ENCODE measurements at places on chromosomes 4 and X.

DNA sequence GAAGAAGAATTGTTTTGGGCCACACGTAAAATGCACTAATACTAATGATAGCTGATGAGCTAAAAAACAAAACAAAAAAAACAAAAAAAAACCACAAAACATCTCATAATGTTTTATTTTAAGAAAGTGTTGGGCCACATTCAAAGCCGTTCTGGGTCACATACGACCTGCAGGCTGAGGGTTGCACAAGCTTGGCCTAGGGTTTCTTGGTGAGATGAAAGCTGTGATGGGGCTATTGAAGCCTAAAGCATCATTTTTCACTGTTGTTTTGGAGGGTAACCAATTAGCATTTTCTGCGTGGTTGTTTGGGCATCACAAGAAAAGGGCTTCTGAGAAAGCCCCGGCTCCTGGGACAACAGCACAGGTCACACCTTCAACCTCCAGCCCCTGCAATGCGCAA is 42.5 kb upstream of the ZNF157 start:
- DNase-seq: no peak

GRCh38 chr4:98446499-98447375 is 185.6 kb downstream of the RAP1GDS1 start:
- DNase-seq: no peak

DNA sequence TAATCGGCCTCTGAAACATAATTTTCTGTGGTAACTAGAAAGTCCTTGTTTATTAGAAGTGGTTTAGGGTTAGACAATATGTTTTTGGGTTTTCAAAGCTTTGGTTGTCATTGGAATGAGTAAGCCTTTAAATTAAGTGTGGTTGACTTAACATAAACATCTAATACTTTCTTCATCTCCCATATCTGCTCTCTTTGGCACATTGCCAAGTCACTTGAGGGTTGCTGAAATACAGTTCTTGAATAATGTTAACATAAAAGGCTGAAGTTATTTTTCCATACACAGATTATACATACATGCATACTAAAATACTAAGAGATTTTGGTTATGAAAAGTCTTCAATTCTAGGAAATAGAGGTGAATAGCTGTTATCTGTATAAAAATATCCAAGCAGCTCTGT is 241.7 kb upstream of the BMP3 start:
- DNase-seq: no peak

- no peak for DNase-seq
Observed at GRCh38 chrX:115333446-115333845, 43.9 kb downstream of the LUZP4 start.

DNA sequence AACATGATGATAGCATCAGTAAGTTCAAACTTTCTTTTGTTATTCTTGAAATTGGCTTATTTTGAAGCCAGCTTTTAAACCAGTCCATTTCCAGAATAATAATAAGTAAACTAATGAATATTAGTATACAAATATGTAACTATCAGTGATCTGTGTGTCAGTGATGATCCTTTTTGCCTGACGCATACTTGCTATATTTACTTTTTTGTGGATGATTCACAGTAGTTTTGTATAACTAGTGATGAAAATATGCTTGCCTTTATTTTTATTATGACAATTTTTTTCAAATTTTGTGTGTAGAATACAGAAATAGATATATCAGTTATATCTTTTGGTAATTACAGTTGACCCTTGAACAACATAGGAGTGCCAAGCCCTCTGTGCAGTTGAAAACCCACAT is 49.5 kb downstream of the USP53 start:
- DNase-seq: no peak

DNA sequence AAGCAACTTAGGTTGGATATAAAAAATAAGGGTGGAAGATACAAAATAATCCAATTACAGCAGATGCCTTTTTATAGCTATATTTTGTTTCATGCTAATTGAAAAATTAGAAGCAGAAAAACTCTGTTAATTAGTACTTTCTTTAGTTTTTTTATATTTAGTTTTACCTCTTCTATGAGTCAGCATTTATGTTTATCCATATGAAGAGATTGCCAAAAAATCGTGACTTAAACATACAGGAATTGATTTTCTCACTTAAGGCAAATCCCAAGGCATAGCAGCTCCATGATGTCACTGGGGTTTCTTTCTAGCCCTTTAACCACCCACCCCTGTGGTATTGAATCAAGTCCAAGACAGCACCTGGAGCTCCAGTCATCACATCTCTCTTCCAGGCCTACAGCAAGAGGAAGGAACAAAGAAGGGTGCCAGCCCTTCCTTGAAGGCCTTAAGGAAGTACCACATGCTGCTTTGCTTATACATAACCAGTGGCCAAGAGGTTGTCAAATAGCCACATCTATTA is 365.8 kb upstream of the TENM3 start:
- DNase-seq: no peak

DNA sequence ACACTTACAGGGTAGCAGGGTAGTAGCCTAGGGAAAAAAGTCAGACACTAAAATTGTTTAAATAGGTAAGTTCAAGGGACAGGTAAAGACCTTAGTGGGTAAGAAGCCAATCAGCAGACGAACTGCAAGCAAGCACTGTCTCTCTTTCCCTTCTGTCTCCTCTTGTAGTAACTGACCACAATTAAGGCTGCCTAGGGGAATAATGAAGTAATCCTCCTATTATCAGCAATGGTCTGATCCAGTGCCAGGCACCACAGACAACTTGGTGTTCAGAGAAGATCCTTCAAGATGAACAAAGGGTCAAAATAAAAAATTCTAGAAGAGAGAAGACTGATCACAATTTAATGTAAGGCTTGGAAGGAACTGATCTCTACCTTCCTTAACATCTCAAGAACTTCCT is 62.9 kb downstream of the ELOVL6 start:
- DNase-seq: no peak

DNA sequence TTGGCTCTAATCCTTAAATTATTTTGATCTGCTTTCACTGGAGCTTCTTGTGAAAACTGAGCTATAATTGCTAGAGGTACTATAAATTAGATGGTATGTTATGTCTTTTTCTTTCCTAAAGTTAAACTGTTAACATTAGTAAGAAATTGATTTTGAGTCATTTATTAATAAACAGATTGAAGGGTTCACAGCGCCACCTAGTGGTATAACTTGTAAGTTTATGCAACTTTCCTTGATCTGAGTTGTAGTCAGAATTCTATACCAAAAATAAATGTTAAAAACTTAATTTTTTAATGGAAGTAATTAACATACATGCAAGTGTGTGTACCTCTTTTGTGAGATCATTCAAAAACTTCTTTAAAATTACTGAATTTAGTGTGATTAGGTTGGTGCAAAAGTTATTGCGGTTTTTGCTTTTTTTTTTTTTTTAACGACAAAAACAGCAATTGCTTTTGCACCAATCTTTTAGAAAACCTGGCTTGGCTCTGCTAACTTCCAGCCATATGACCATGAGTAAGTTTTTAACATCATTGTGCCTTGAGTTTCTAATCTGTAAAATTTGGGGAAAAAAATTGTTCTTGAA is 151.5 kb downstream of the CENPC start:
- no peak for DNase-seq

DNA sequence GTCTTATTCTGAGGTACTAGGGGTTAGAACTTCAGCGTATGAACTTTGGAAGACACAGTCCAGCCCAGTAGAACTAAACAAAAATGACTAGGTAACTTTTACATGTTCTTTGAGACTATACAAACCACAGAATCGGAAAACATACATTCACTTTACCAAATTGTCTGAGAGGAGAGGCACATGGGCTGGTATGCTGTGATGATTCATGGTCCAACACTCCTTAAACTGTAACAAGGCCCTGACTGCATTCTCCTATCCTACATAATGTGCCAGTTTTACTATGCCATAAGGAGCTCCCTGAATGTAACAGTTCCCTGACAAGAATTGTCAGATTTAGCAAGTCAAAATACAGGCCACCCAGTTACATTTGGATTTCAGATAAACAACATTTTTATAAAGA is 640.0 kb downstream of the RAB28 start:
- DNase-seq: no peak

GRCh38 chr4:88398381-88398780 is 19.7 kb downstream of the HERC6 start:
- DNase-seq: no peak

GRCh38 chr4:21649391-21650090 is 299.0 kb downstream of the KCNIP4 start:
- DNase-seq: no peak

GRCh38 chr4:158008551-158009218 is 164.1 kb downstream of the GASK1B start:
- DNase-seq: no peak

DNA sequence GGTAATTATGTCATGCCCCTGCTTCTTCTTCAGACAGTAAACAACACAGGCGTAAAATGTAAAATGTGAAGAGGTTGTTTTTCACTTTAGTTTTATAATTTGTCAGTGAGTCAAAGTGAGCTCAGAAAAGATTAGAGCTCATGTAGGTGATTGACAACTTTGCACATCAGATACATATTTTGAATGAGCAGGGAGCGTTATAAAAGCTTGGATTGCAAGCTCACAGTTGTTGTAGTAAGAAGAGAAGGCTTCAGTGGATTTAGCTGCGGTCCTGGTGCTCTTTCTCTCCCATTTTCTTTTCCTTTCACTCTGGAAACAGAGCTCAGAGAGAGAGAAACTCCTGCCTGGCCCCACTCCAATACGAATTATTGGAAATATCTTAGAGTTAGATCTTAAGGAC is 26.4 kb downstream of the MTMR1 start:
- DNase-seq: no peak

GRCh38 chr4:10960389-10960788 is 275.8 kb upstream of the CLNK start:
- no peak for DNase-seq

DNA sequence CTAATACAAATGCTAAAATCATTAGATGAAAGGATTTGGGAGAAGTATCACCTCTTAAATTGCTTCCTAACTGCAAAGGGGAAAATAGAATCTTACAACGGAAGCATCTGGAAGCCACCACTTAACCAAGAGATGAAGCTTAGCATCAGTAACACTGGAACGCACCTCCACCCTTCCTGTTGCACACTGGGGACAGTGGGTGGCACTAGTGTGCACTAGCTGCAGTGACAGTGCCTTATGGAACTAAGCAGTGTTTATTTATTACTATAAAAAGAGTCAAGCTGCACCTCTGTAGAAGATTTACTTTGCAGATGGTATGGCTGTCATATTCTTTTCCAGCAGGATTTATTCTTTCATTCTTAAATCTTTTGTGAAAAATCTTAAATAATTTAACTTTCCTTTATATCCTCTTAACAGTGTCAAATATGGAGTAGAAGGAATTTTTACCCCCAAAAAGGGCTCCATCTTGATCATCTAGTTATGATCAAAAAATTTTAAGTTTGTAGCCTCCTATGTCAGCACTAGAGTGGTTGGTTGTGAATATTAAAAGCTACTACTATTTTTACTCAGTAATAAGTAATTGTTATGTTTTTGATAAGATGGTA is 76.7 kb downstream of the SCD5 start:
- DNase-seq: peak; percentile 26

DNA sequence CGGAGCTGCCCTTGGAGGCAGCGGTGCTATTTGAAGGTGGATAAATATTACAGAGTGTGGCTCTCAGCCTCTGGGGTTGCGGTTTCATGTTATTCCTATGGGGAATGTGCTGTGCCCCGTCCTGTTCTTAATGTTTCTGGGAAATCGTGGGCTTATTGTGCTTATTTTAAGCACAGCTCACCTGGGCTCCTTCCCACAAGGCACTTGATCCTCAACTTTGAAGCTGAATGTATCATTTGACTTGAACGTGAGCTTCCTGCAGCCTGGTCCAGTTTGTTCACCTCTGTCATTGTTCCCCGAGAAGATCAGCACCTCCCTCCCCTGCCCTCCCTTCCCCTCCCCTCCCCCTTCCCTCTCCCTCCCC is 3.9 kb downstream of the SORCS2 start:
- DNase-seq: no peak

GRCh38 chrX:46044486-46044885 is 500.7 kb downstream of the ZNF674 start:
- DNase-seq: no peak

DNA sequence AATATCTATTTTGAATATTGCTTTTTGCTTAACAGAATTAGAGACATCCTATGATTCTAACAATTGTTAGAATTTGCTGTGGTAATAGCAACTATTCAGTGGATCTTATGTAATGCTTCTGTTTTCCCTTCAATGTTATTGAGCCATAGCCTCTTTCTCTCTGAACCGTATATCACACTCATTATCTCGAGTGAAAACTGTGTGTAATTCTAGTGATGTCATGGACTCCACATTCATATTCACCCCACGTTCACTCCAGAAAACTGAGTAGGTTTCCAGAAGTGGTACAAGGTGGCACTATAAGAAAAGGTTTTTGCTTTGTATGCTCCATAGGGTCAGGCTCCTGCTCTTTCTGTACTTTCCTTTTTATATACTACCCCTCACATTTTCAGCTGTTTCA is 534.3 kb upstream of the PABPC4L start:
- DNase-seq: no peak

DNA sequence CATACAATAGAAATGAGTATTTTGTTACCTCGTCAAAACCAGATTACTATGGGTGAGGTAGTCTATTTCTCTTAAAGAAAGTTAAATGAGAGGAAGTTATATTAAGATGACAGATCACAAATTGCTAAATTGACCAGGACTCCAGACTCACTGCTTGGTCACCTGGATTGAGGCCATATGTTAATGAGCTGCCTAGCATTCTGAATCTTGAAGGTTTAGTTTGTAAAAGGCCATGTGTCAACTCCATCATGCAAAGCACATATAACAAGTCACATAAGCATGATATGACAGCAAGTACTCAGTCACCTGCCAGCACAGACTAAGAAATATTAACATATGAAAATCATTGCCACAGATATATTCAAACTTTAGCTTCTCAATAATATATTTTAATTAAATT is 72.6 kb downstream of the EPHA5 start:
- no peak for DNase-seq

- DNase-seq: no peak
Observed at GRCh38 chrX:4382273-4382672, 668.8 kb upstream of the PRKX start.

DNA sequence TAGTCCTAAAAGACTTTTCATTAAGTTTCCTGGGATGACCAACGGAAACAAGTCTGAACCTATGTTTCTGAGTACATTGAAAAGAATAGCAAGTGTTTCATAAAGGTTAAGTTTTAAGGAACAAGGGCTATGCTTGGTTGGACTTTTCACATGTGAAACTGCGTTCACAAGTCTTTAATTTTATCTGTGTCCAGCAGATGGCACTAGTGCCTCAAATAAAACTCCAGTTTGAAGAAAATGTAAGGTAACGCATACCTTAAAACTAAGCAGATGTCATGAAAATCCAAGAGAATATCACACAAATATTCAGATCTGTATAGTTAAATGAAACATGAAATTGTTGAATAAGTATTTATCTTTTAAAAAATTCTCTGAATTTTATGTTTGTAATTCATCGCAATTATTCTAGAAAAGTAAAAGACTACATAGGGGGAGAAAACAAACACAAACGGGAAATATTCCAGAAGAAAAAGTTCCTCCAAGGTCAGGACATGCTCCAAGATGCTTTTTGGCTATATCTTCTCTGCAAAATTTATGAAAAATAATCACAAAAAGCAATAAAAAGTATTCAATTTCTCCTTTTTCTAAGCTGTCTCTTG is 89.6 kb upstream of the MAD2L1 start:
- peak; percentile 1 for DNase-seq

GRCh38 chr4:36900446-36900987 is 344.0 kb upstream of the NWD2 start:
- DNase-seq: no peak

GRCh38 chr4:94856030-94856429 is 98.3 kb downstream of the BMPR1B start:
- DNase-seq: no peak

- DNase-seq: no peak
Observed at GRCh38 chr4:105894660-105895582, at the start of gene NPNT. NPNT (plus strand) TSS chr4:105895471; CDS start chr4:105895653, 182 bp downstream.
